Activated T-cell treated with anti-CD3 and anti-CD28 coated beads for 1 hour (primary cell): ENCODE measurements at places on chromosomes 3 and 15.

- DNase-seq, result no peak
Observed at GRCh38 chr3:185822221-185823000, 2.4 kb downstream of the IGF2BP2 start.

DNA sequence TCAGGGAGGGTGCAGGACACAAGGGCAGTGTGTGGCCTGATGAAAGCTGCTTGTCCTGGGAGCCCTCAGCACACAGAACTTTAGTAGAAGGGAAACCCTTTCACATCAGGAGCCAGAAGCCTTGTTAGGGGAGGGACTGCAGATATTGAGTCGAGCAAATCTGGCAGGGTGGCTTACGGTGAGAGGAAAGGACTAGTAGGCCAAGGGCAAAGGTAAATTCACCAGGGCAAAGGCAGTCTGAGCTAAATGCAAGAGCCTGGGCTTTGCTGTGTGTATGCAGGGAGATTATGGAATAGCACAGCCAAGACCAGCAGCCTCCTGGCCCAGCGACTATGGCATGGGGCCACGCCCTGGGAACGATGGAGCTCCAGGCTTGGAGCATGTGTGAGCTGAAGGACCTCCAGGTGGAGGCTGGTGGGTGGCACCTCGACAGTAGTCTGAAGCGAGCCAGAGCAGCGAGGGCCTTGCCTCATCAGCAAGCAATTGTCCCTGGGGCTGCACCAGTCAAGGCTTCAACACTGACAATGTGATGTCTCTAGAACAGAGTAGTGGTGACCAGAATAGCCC is 76.1 kb downstream of the CCR1 start:
- no peak for DNase-seq

- DNase-seq, result no peak
Observed at GRCh38 chr3:186949281-186949982, 19.1 kb downstream of the ST6GAL1 start.

GRCh38 chr15:44010089-44010488 is 183.3 kb downstream of the WDR76 start:
- no peak for DNase-seq

- no peak for DNase-seq
Observed at GRCh38 chr3:129794311-129795185, 99.0 kb downstream of the TMCC1 start.

- DNase-seq, result no peak
Observed at GRCh38 chr3:47083786-47084185, 80.1 kb downstream of the SETD2 start.

DNA sequence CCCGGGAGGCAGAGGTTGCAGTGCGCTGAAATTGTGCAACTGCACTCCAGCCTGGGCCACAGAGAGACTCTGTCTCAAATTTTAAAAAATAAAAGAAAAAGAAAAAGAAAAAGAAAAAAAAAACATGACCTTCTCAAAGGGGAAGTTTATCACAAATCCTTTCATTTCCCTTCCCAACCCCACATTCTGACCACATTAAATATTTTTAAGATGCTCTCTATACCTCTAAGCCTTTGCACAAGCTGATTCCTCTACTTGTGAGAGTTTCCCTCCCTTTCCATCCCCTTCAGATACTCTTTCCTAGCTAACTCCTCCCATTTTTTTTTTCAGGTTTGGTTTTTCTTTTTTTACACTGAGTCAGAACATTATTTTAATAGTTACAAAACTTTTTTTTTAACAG is 4.0 kb downstream of the HIGD1A start:
- no peak for DNase-seq

GRCh38 chr3:180102134-180102533 is 65.4 kb upstream of the PEX5L start:
- no peak for DNase-seq
